Esophagus muscularis mucosa (tissue), 4 donors: ENCODE measurements at places on chromosomes 1 and 21. TPM values are rescaled to one million over a fixed set of nuclear protein-coding genes. Genes with fewer than 3 reads are reported as not detected.

CD84 gene
- 3.7 TPM for total RNA-seq

PPIAL4G gene
- total RNA-seq, result not detected

SPRR1A gene
- not detected for total RNA-seq

IPO13 gene
- 24.5 TPM for total RNA-seq

TMEM125 gene
- not detected for total RNA-seq

WNT9A gene
- 15.7 TPM for total RNA-seq

PGLYRP4 gene
- not detected for total RNA-seq

DNA sequence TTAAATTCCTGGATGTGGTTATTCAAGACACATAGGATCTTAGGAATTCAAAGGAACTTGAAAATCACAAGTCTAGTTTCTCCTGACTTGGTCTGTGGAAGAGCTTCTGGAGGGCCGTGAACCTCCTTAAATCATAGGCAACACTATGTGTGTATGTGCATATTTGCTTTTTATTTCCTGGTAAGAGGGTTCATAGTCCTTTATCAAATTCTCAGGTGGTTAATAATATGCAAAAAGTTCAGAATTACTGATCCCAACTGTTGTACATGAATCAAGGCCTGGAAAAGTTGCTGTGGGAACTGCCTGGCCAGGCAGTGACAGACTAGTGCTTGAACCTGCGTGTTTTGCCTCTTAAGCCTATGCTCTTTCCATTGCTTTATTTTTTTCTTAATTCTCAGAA lies 12.9 kb downstream of the MTR start:
- no peak for DNase-seq

DNA sequence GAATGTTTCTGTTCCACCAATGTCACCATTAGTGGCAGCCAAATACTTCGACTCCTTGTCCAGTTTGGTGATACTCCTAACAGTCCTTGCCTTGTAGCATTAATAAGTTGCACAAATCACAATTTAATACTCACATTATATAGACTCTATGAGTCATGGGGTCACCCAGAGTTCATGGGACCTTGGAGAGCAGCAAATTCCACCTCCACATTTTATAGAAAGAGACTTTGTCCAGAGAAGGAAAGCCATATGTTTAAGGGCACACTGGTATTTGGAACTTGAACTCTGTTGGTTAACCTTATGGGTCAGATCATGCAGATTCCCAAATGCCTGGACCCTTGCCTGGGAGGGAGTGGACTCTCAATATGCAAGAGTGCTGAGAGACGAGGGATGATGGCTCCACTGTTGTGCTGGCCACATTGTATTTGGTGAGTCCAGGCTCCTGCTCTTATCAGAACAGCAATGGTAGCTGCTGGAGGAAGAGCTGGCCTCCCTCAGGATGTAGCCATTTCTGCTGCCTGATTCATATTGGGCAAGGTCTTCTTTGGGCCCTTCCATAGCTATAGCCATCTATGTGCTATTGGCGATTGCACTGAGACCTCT lies 30.6 kb downstream of the DNAJC6 start:
- peak; percentile 87 for DNase-seq

DNA sequence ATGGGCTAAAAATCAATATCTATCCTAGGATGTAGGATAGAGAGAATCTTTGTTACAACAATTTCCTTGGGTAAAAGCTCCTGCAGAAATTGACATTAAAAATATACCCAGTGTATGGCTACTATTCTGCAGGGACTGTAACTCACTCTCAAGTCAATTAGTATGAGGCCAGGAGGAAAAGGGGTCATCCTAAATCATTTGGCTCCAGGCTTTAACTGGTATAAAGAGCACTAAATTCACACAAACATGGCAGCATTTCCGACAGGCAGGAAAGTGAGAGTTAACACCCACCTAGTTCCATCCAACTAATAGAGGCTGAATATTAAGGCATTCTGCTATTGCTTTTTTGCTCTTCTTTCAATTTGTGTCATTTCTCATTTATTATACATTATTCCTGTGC lies 218.6 kb upstream of the C1orf87 start:
- no peak for DNase-seq

DNA sequence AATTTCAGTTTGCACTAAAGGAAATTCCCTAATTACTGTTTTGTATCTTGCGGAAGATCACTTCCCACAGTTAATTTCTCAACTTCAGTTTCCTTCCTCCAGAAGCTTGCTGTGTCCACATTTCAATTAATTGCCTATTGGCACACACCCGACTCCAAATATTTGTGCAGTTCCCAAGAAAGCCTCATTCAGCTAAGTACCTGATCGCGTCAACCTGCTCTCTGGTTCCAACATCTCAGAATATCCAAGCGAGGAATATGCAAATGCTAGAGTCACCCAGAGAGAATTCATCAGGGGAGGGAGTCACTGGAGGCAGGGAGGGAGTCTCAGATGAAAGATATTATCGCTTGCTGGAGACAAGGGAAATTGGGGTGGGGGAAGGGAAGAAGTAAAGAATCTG lies 351.3 kb downstream of the RRAGC start:
- DNase-seq, result no peak

DNA sequence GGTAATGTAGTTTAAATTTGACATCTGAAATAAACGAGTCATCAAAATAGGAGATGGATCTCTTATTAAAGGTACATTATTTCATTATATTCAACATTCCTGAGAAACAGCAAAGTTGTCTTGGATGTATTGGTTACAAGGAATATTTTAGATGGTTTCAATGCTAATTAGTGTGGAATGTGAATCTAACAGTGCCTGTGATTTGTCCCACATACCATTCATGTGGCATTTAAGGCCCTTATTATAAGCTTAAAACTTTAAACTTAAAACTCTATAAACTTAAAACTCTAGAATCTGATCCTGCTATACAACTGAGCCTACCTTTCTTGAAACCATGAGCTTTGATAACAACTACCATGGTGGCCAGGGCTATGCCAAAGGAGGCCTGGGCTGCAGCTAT lies at the start of gene KRTAP22-1:
Gene KRTAP22-1, plus strand, starts transcription at position 301 of the 400 bp plus-strand sequence.
- DNase-seq, result no peak

DNA sequence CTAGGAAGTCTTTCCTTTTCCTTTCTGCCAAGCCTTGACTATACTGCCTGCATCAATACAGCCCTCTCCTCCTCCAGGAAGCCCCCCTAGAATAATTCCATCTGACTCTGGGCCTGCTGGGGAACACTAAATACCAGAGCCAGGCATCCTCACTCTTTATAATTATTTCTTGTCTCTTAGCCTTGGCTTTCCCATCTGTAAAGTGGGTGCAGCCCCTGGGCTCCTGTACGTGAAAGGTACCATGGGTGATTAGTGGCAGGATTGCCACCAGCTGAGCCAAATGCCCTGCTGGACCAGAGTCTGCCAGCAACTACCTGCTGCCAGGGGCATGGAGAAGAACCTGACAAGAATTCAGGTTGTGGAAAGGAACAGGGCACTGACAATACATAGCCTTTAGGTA lies 58.7 kb downstream of the LGR6 start:
- DNase-seq, result no peak

DNA sequence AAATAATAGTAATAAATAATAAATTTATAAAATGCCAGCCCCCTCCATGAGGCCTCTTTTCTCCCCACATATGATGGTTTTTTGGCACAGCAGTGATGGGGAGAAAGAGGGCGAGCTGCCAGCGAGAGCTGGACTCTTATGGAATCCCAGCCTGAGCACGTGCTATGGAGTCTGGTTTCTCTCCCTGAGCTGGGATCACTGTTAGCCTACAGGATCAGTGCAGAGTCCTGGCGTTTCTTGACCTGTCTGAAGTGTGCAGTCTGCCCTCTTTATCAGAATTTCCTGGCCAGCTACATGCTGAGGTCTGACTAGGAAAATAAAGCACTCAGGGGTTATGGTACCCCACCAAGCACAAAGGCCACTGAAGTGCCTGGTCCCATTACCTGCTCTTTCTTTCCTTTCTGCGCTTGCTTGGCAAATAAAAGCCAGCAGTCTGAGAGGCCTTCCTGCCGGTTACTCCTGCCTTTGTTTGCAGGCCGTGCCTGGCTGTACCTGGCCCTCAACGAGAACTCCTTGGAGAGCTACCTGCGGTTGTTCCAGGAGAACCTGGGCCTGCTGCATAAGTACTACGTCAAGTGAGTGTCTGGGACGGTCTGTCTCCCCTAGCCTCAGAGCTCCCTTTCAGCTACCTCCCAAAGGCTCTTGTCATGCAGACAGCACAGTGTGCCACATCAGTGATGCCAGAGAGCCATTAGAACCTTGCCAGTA lies 18.5 kb upstream of the SLC25A34 start:
- DNase-seq, result no peak

DNA sequence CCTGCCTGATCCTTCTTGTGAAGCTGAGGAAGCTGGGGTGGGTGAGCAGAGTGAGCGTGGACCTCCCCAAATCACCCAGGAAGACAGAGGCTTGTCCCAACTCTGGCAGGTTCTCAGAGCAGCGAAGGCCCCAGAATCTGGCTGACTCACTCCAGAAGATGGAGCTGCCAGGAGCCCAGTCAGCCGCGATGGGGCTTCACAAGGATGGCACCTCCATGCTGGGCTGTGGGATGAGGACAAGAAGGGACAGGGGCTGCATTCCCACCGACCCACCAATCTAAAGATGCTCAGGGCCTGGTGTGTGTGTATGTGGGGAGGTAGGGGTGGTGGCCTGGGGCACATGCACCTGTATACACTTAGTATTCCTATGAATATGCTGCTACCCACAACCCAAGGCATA lies 52.9 kb downstream of the ATP1A1 start:
- peak; percentile 39 for DNase-seq

GRCh38 chr1:185458670-185459069 lies 141.6 kb upstream of the IVNS1ABP start:
- DNase-seq, result no peak

- no peak for DNase-seq
These were observed 113.8 kb upstream of the ARHGEF16 start for GRCh38 chr1:3340548-3341235.
